Sigmoid colon (tissue), 7 donors: ENCODE measurements at places on chromosomes 13 and 19. TPM values are rescaled to one million over a fixed set of nuclear protein-coding genes. Genes with fewer than 3 reads are reported as not detected.

Gene TMEM190
- polyA plus RNA-seq: 0.26 TPM

Gene KLK1
- polyA plus RNA-seq: 44.6 TPM

Gene MYADM
- 7.9 TPM for polyA plus RNA-seq

Gene OR7C1
- polyA plus RNA-seq: not detected

Gene GADD45B
- 25.0 TPM for polyA plus RNA-seq
